ENCODE measurements at places on chromosomes 6 and 20.

DNA sequence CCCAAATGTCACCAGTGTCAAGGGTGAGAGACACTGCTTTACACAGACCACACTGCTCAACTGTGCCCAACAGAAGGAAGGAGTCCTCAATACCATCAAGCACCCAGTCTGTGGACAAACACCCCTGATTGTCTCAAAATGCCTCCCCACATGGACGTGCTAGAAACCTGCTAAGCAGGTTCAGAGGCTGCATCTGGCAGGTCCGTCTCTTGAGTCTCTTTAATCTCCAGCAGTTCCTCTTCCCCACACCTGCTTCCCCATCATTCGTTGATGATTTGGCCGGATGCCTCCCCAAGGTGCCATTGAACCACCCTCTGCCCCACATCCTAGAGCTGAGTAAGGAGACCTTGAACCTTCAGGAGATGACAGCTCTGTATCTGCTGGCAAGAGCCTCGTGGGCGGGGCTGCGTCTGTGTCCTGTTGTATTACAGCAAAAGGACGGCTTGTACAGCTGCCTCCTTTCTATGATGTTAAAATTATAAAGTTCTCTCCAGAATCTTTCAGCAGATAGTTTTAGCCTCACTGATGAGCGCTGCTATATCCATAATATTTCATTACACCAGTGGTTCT lies 179.2 kb downstream of the PREX1 start:
- DNase-seq = no peak

DNA sequence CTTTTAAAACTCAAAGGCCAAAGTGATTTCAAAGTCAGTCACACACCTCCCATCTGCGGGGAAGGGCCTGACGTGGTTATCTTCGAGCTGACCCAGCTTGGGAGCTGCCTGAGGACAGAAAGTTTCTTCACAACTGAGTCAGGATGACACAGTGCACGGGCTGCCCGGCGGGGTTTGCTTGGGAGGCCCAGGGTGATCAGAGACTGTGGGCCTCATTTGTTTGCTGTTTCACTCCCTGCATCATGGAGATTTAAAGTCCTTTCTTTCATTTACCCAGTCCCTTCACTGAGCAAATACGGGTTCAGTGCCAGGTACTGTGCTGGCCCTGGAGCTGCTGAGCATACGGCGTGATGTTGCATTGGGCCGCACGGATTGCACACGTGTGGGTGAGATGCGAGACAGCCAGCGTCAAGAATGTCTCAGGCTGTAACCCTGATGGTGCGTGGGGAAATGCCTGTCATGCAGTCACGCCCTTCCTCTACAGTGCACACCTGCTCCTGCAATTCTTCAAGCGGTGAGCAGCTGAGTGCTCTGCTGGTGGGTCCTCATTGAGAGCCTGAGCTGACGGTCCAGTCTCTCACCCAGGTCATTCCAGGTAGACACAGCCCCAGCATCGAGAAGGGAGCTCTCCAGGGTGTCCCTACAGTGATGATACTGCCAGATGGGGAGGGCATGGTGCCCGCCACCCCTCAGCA lies 82.7 kb upstream of the PMEPA1 start:
- no peak for DNase-seq

- DNase-seq = no peak
Observed at GRCh38 chr6:144737998-144738397, 452.9 kb downstream of the UTRN start.

GRCh38 chr20:3203315-3204123 lies 963 bp downstream of the DDRGK1 start:
- DNase-seq = peak; percentile 31

GRCh38 chr6:108156180-108156937 lies 9.5 kb upstream of the NR2E1 start:
- no peak for DNase-seq

DNA sequence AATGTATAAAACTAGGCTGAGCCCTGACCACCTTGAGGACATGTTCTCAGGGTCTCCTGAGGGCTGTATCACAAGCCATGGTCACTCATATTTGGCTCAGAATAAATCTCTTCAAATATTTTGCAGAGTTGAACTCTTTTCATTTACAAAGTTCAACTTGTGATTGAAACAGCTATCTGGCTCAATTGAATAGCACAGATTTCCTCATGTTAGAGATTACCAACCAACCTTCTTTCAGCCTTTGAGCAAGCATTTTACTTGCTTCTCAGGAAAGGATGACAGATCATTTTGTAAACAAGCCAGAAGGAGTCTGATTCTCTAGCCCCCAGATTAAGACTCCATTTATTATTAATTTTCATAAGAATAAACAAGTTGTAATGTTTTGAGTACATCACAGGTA lies 111.0 kb upstream of the DOK5 start:
- no peak for DNase-seq

GRCh38 chr20:57698116-57698866 lies 11.5 kb downstream of the PMEPA1 start:
- DNase-seq = peak; percentile 88

DNA sequence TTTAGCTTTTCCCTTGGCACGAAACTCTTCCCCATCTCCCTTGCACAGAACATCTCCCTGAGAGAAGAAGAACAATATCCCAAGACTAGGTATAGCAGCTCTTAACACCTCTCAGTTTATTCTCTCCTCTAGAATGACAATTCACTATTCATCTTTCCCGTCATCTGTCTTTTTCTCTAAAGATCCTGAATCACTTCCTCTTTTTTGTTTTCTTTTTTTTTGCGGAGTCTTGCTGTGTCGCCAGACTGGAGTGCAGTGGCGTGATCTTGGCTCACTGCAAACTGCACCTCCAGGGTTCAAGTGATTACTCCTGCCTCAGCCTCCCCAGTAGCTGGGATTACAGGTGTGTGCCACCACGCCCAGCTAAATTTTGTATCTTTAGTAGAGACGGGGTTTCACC lies 574.4 kb upstream of the MAP3K7 start:
- no peak for DNase-seq

DNA sequence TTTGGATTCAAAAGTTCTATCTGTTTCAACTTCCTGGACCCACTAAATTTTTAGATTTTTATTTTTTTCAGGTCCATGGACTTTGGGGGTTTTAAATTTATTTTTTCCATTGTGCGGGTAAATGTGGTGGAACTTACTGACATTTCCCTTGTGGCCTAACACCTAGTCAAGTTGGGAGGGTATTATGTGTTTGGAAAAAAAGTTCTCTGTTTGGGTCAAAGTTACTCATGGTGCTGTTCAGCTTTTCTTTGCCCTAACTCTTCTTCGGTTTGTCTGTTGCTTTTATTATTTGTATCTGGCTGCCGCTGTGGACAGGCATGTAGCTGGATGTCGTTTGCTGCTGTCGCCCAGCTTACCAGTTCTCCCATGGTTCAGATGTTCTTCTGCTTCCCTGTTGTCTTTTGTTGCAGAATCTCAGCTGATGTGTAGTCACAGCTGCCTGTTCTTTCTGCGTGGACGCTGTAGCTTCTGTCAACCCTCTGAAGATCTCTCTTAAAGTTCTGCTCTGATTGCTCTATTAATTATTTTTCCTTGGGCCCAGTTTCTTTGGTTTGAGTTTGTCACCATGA lies 7.9 kb downstream of the IGF2R start:
- no peak for DNase-seq

DNA sequence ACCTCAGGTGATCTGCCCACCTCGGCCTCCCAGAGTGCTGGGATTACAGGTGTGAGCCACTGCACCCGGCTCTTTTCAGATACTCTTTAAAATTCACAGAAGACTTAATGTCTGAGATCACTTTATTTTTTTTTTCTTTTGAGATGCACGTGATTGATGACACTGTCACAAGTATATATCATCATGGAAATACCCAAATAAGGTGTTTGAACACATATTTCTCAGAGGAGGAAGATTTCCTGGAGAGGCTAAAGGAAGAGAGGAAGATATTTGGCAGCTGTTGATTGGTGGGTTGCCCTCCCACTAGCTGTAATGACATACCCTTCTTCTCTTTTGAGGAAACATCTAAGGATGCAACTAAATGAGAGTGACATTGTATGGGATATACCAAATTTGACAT lies 225.9 kb upstream of the CITED2 start:
- DNase-seq = no peak

- DNase-seq = peak; percentile 38
Observed at GRCh38 chr6:53894091-53894490, 99.3 kb downstream of the LRRC1 start.

GRCh38 chr6:157493576-157493975 lies 112.6 kb downstream of the ZDHHC14 start:
- DNase-seq = no peak

GRCh38 chr6:83038246-83038645 lies 27.4 kb downstream of the UBE3D start:
- no peak for DNase-seq

DNA sequence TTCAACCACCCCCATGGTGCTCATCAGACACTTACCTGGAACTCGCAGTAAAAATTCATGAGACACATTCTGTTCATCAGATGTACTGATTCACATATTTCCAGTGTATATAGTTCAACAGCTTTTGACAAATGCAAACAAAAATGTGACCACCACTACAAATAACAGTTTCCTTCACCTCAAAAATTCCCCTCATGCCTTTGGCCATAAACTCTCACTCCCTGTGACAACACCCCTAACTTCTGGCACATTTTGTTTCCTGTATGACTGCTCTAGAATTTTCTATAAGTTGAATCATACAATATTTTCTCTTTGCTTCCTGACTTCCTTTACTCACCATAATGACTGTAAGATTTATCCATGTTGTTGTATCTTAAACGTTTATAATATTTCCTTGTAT lies 63.7 kb downstream of the C6orf118 start:
- DNase-seq = no peak

GRCh38 chr6:123925842-123926399 lies 122.3 kb downstream of the NKAIN2 start:
- no peak for DNase-seq

GRCh38 chr20:32036716-32037485 lies 15.1 kb upstream of the HCK start:
- no peak for DNase-seq

GRCh38 chr6:78844899-78845298 lies 22.5 kb upstream of the IRAK1BP1 start:
- DNase-seq = no peak

DNA sequence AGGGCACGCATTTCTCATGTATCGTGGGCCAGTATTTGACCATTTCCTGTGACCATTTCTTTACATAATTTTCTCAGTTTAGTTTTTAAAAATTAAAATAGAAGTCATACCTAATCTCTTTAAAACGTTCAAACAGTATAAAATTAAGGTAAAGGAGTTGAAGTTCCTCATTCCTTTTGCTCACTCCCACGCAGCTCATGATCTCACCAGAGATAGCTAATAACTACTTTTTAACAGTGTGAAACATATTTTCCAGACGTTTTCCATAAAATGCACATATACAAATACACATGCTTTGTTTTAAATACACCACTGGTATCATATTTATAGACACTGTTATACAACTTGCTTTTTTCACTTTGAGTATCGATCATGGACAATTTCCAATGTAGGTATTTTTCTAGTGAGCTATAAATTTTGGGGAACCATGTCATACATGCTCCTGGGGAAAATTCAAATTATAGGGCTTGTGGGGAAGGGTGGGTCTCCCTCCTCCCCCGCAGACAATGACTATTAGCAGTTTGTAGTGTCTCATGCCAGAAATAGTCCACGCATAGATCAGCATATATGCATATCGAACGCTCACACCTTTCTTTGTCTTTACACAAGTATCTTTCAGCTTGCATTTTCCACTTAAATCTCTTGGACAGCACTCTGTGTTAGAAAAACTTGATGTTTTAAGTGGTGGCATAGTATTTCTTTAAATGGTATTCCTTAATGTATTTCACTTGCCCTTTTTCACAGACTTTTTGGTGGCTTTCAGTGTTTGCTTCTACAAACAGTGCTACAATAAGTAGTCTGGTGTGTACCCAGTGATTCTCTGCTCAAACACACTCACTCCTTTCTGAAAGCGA lies 145.5 kb upstream of the ZNF217 start:
- no peak for DNase-seq

GRCh38 chr6:25414168-25414567 lies 135.0 kb downstream of the CARMIL1 start:
- DNase-seq = peak; percentile 50

DNA sequence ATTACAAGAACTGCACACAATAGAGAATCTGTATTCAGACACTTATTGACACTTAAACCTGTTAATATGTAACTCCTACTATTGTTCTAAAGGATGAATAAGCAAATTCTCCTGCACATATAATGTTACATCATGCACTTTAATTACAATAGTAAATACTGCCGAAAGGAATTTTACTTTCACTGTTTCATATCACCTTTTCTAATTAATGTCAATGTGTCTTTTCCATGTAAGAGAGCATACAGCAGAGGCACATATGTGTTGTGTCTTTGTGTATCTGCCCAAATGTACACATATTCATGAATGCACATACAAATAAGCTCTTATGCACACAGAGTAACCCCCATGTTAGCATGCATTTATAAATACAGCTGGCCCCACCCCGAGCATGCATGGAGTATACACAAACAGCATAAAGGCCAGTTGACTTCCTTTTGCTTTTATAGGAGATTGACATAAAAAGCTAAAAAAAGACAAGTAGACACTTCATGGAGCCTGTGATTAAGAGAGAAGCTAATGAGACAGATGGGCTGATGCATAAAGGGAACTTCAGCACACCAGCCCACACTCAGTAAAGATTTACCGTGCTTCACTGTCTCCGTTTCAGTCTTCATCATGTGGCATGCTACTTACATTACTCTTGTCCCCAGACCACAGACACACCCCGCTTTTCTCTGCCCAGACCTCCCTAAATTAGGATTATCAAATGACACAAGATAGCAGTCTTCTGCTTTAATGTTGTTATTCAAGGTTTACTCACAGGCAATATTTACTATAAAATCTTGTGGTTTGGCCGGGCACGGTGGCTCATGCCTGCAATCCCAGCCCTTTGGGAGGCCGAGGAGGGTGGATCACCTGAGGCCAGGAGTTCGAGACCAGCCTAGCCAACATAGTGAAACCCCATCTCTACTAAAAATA lies 184.6 kb downstream of the ATXN1 start:
- no peak for DNase-seq

- no peak for DNase-seq
Observed at GRCh38 chr6:138219398-138219797, 1.1 kb upstream of the PBOV1 start.

DNA sequence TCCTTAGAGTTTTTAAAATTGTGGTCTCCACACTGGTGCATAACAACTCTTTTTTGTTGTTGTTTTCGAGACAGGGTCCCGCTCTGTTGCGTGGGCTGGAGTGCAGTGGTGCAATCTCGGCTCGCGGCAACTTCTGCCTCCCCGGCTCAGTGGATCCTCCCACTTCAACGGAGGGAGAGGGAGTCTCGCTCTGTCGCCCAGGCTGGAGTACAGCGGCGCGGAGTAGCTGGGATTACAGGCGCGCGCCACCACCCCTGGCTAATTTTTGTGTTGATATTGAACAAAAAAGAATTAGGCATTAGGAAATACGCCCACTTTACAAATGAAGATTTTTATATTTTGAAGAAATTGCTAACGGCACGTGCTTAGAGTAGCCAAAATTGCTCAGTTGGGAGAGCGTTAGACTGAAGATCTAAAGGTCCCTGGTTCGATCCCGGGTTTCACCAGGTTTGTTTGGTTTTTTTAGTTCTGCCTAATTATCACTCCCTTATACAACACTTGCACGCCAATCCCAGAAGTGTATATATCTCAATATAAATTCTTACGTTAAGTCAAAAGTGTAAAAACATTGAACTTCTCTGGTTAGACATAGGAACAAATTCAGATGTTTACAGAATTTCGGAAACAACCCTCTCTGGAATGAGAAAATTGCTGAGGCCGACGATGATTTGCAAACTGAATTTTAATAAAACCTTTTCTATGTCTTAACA lies 159.6 kb downstream of the TRIM27 start:
- no peak for DNase-seq

- DNase-seq = no peak
Observed at GRCh38 chr6:161436106-161436876, 162.4 kb upstream of the AGPAT4 start.

Measured in fibroblast of gingiva (primary cell).